ENCODE measurements at places on chromosomes 5 and 9.

DNA sequence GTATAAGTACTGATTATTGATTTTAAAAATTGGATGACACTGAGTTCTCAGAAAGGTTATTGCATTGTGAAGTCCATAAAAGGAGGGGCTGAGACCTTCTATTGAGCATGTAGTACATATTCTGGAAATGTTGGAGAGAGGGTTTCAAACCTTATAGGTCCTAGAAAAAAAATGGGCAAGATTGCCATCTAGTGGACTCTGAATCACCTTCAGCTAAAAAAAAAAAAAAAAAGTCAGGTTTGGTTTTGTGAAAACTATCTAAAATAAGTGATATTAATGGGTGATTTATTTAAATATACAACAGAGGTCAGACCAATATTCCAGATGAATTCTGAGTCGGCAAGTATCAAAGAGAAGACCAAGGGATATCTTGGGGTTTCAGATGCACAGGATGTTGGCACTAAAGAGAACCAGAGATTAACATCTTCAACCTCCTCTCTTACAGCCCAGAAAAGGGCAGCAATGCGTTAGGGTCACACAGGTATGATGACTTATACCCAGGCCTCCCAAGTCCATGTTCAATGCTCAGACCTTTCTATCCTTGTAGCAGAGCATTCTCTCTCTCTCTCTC is 109.8 kb upstream of the NMUR2 start:
- DNase-seq: no peak

DNA sequence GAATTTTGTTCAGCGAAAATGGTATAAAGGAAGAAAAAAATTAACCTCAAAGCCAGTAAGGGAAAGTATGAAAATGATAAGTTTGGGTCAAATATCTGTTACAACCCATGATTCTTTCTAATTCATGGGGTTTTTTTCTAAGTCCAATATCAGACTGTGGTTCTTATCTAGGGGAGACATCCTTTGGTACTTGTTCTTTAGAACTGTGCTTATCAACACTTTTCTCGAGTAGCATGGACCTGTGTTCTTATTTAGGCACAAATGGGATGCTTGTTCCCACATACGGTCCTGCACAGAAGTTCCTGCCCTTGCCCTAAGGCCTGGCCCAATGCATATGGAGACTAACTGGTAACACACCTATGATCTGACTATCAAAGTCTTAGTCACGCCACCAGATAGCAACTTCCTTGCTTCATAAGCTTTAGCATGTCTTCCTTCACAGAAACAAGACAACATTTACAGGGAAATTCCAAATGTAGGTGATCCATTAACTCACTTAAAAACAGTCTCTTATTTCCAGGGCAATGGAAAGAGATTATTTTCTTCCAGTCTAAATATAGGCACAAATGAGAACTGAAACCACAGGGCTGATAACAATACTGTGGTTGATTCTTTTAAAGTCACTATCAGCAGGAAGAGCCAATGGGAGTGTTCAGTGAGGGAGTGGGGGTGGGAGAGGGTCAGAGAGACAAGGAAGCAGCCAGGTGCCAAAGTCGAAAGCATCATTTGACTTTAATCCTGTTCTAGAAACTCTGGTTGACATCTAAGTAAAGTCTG is 268.8 kb upstream of the ANKRD55 start:
- no peak for DNase-seq

- DNase-seq: no peak
Measured at GRCh38 chr5:163024936-163025335, 412.5 kb upstream of the CCNG1 start.

- DNase-seq: no peak
Measured at GRCh38 chr9:113906411-113907110, 30.5 kb downstream of the ZNF618 start.

DNA sequence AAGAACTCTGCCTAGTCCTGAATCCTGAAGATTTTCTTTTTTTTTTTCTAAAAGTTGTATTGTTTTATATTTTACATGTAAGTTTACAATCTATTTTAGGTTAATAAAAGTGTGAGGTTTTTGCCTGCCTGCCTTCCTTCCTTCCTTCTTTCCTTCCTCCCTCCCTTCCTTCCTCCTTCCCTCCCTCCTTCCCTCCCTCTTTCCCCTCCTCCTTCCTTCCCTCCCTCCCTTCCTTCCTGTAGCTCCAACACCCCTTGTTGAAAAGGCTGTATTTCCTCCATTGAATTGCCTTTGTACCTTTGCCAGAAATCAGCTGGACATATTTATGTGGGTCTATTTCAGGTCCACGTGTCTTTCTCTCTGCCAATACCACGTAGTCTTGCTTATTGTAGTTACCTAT is 46.6 kb downstream of the CACNA1B start:
- DNase-seq: no peak

DNA sequence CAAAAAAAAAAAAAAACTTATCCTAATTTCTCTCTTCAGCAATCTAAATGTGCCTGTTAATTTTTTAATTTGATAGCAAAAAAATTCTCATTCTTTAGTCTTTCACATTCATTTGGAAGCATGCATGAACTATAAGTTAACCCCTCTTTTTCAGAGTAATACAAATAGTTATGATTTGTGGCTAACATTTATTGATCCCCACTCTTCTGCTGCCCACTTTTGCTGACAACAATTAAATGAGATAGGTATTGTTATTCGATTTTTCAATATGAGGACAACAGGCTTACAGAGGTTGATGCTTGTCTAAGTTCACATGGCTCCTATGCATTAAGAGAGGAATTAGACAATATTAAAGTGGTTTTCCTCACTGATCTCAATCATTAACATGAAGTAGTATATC is 2.9 kb upstream of the NR3C1 start:
- DNase-seq: no peak

DNA sequence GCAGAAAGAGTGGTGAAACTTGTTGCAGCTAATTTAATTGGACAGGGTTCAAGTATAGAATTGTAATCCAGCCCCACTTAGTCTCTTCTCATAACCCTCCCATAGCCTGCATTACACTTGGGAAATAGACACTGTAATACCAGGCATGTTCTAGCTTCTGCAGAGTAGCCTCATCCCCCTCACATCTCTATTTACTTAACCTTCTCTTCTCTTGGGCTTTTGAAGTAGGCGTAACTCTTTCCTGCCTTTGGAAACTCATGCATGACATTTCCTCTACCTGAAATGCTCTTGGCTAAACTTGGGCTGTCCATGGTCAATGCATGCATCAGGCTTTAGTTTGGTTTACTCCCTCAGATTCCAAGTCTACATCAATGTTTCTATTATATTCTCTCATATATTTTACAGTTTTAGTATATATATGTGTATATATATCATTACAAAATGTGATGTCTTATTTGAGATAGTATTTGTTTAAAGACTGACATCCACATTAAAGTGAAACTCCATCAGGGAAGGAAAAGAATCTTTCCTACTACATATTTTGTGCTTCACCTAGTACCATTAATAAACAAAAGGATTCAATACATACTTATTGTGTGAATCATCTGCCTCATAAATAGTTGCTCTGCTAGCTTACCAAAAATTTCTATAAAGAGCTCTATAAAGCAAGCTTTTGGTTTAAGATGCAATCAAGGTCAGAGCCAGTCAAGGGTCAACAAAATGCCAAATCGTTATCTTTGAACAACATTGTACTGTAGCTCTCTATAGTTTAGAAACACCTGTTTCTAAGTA is 1158.0 kb downstream of the MAT2B start:
- DNase-seq: no peak

Measured in left renal pelvis (tissue), 4 donors.